Vagina (tissue), 2 donors: ENCODE measurements at places on chromosomes 2 and 18.

DNA sequence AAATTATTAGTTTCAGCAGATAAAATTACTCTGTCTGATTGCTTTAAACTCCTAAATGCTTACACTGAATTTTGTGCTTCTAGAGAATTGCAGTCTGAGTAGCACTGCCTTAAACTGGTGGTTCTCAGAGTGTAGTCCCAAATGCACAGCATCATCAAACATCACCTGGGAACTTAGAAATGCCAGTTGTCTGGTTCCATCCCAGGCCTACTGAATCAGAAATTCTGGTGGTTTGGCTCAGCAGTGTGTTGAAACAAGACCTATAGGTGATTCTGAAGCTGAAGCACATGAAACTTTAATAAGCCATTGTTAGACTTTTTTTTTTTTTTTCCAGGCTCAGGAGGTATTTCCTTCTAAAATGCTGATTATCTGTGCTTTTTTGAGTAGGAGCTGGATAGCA lies 22.0 kb downstream of the EPC2 start:
- DNase-seq, result no peak

GRCh38 chr2:225569995-225570394 lies 170.5 kb downstream of the NYAP2 start:
- no peak for DNase-seq

DNA sequence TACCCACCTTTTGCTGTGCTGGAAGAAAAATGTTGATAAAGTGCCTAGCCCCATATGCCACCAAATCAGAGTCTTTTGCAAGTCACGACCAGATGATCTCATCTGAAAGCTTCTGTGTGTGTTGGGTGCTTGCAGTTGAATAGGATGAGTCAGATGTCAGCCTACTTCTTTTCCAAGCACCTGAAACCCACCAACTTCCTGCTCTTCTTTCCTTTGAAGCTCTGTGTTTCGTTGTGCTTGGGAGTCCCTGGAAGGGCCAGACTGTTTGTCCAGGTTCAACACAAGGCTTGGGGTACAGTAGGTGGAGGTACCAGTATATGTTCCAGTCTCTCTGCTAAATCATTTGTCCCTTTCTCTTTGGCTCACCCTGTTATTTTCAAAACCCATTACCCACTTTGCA lies 36.8 kb upstream of the LCLAT1 start:
- no peak for DNase-seq

- DNase-seq, result no peak
Measured at GRCh38 chr2:114032705-114033104, 142.8 kb downstream of the ACTR3 start.

DNA sequence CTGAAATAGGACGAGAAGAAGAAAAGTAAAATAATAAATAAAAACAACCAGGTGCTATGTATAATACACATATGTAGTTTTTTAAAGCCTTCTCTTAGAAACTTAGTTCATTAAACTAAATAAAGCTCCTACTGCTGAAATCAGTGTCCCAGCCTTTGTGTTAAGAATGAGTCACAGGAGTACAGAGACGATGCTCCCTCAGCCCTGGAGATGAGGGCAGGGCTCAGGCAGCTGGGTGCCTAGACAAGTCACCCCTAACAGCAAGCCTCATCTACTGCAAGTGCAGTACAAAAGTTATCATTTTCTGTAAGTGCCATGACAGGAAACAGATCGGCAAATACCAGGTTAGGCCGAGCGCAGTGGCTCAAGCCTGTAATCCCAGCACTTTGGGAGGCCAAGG lies 18.2 kb downstream of the KIDINS220 start:
- no peak for DNase-seq

GRCh38 chr2:53852532-53852931 lies 7.2 kb downstream of the GPR75 start:
- no peak for DNase-seq

GRCh38 chr2:218218268-218219185 lies 1.5 kb downstream of the ARPC2 start:
- no peak for DNase-seq

GRCh38 chr2:46547223-46548102 lies 68.1 kb downstream of the TMEM247 start:
- DNase-seq, result peak; percentile 85

DNA sequence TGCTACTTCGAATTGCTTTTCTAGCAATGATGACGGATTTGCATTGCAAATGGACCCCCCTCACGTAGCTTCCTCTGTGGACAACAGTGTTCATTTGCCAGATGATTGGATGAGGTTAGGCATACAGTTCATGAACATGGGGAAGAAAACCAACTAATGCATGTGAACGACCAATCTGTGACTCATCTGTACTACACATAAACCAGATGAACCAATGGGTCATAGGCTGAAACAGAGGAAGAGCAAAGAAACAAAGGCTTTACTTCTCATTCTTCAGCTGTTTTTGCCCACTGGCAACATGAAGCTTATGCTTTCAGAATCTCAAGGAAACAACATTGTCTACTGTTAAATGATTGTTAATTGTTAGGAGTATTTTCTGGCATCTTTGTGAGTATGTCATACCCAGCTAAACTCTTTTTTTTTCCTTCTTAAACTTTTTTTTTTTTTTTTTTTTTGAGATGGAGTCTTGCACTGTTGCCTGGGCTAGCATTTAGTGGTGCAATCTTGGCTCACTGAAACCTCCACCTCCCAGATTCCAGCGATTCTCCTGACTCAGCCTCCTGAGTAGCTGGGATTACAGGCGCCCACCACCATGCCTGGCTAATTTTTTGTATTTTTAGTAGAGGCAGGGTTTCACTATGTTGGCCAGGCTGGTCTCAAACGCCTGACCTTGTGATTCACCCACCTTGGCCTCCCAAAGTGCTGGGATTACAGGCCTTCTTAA lies 35.5 kb downstream of the EFEMP1 start:
- DNase-seq, result no peak

DNA sequence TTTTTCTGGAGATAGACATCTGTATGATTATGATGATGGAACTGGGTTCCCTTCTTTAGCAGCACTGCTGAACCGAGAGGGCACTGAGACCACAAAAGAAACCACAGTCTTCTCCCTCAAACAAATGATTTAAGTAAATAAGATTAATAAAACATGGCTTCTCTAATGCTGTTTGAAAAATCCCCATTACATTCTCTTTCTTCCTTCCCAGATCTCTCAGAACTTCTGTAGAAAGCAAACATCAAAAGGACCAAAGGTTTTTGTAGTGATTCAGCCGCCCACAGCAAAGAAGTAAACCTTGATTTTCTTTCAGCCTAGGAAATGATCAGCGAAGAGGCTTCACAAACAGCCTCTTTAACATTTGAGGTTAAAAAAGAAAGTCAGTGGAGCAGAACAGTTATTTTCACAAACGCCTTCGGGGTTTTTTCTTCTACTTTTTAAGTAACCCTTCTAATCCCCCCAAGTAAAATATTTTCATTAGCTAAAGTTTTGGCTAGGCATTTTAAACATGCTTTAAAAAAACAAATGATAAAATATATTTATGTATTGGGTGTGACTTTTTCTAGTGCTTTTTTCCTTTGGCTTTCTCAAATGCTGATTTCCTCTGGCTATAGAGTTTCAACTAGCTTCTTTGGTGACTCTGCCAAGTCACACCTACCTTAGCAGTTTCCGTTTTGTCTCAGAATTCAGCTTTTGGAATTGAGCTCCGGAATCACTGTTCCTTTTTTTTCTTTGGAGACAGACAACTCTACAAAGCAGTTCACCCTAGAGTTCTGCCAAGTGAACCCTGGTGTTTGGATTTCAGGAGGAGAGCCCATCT lies 89.6 kb downstream of the UPP2 start:
- DNase-seq, result no peak

DNA sequence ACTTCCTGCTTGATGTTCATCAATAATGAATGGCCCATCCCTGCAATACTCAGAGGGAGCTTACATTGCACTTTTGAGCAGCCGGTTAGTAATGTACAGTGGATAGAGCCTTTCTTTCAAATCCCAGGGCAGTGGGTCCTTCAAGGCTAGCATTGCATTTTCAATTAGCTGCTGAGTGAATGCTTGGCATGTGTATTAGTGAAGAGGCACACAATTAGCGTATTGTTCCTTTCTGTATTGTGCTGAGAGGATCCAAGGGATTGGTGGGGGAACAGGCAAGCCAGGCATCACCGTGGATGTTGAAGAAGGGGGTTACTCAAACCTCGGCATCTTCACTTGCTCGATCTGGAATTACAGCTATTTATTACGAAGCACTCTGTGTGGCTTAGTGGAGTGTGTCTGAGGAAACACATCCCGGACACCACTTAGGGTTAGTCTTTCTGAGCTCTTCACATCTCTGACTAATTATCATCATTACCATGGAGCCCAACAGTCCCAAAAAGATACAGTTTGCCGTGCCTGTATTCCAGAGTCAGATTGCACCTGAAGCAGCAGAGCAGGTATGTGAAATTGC lies at the start of gene PPP1R1C:
Gene PPP1R1C (plus strand): TSS at position 222 of the 574 bp plus-strand sequence. CDS start 258 bp downstream, at position 480.
- DNase-seq, result no peak

DNA sequence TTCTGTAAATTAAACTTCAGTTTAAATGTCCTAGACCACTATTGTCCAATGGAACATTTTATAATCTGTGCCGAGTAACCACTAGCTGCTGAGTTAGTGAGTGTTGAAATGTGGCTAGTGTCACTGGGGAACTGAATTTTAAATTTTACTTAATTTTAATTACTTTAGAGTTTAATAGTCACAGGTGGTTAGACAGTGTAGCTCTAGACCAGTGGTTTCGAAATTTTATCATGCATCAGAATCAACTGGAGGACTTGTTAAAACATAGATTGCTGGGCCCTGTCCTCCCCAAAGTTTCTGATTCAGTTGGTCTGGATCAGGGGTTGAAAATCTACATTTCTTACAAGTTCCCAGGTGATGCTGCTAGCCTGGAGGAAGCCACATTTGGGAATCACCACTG lies 110.4 kb downstream of the FMNL2 start:
- no peak for DNase-seq

DNA sequence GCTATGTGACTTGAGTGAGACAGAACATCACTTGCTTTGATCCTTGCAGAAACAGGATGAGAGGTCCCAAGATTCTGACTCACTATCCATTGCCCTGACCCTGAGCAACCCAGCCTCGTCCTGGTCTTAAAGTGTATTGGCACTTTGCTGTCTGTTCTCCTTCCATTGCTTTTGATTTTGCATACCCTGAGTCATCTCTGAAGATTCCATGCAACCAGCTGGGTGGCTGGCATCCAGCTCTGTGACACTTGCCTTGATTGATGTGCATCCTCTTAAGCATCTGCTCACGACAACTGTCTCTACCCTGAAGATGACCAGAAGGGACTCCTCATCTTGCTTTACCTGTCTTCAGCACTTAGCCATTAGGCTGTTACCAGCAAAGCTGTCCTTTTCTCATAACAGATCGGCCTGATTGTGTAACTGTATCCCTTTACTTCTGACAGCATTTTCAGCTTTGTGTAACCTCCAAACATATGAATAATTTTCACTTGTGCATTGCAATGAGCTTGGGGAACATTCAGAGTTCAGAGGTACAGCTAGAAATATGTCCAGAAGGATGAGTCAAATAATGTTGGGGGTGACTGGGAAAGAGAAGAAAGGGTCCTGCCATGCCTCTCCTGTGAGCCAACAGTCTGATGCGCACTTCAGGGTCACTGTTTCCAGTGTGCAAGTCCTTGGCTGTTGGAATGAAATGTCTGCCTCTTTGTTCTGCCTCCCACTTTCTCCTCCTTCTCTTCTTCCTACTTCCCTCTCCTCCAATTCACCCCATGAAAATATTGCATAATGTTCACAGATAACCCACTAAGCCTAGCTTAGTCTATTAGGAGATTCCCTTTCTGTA lies 249.7 kb upstream of the OSR1 start:
- no peak for DNase-seq

GRCh38 chr2:1707771-1708418 lies 36.4 kb downstream of the PXDN start:
- DNase-seq, result no peak

GRCh38 chr2:200356857-200357384 lies 50.4 kb downstream of the SPATS2L start:
- DNase-seq, result no peak

- DNase-seq, result no peak
Measured at GRCh38 chr2:17933256-17933655, 54.8 kb downstream of the KCNS3 start.

DNA sequence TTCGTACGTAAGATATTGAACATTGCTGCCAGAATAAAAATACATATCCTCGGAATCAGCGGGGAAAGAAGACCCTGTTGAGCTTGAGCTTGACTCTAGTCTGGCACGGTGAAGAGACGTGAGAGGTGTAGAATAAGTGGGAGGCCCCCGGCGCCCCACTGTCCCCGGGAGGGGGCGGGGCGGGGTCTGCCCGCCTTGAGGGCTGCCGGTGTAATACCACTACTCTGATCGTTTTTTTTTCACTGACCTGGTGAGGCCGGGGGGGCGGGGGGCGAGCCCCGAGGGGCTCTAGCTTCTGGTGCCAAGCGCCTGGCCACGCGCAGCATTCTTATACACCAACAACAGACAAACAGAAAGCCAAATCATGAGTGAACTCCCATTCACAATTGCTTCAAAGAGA lies 324.0 kb upstream of the REG3G start:
- DNase-seq, result no peak

DNA sequence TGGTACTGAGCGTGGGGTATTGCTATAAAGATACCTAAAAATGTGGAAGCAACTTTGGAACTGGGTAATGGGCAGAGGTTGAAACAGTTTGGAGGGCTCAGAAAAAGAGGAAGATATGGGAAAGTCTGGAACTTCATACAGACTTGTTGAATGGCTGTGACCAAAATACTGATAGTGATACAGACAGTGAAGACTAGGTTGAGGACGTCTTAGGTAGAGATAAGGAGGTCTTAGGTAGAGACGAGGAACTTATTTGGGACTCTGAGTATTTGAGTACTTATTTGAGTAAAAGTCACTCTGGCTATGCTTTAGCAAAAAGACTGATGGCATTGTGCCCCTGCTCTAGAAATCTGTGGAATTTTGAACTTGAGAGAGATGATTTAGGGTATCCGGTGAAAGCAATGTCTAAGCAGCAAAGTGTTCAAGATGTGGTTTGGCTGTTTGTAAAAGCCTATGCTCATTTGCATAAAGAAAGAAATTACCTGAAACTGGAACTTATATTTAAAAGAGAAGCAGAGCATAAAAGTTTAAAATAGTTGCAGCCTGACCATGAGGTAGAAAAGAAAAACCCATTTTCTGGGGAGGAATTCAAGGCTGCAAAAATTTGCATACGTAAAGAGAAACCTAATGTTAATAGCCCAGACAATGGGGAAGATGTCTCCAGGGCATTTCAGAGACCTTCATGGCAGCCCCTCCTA lies 219.6 kb downstream of the PDE1A start:
- DNase-seq, result no peak

DNA sequence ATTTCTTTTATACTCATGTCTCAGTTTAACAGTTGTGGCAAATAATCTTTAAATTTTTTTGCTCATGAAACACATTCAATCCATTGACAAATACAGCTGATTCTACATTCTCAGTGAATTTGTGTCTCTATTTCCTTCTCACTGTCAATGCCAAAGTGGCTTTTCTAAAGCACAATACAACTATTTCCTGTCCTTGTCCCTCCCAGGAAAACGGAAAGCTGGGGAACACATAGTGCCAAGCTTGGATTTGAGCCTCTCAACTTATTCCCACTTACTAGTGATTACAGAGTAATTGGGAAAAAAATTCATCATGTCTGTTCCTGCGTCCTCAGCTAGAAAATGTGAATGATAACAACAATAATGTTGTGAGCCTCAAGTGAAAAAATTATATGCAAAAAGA lies 899.7 kb upstream of the CDH2 start:
- no peak for DNase-seq
